AG09309 (cell line): ENCODE measurements at places on chromosomes 12 and 14.

GRCh38 chr14:61997161-61997560 lies 234.9 kb downstream of the SNAPC1 start:
- DNase-seq, result no peak

DNA sequence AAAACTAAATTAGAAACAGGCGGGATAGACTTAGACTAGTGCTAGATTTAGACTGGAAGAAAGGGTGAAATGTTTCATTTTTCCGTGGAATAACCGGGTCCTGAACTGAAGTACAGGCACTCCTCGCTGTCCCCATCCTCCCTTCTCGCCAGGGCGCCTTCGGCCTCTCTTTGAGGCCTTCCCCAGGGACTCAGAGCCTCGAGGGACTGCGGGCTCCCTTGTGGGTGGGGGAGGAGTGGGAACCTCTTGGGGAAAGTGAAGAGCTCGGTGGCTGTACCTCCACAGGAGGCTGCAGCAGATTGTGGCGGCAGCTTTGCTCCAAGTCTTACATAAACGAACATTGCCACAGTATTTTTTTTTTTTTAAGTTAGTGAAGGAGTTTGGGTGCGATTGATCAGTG lies 1988.8 kb upstream of the FLRT2 start:
- DNase-seq, result no peak

DNA sequence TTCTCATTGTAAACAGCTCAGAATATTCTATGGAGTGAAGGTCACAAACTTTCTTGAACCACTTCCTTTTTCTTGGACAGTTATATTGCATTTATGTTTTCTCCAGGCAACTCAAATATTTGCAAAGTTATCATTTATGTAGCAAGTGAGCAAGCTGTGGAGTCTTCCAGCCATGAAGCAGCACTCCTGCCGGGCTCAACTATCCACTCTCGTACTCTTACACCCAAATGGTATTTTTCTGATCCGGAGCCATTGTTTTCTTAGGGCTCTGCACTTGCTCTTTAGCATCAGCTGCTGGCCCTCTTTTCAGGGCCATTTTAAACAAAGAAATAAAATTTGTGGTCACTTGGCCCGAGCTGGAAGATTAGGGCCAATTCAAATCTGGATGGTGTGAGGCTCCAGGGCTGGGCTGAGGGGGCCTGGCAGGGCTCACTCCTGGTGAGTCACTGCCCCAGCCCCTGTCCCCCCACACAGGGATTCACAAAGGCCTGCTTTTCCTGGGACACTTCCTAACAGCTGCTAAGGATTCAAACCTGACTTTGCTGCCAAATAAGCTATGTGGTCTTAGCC lies 19.7 kb downstream of the SYNE3 start:
- no peak for DNase-seq

- DNase-seq, result no peak
Observed at GRCh38 chr14:93980456-93981201, 4.3 kb upstream of the ASB2 start.

DNA sequence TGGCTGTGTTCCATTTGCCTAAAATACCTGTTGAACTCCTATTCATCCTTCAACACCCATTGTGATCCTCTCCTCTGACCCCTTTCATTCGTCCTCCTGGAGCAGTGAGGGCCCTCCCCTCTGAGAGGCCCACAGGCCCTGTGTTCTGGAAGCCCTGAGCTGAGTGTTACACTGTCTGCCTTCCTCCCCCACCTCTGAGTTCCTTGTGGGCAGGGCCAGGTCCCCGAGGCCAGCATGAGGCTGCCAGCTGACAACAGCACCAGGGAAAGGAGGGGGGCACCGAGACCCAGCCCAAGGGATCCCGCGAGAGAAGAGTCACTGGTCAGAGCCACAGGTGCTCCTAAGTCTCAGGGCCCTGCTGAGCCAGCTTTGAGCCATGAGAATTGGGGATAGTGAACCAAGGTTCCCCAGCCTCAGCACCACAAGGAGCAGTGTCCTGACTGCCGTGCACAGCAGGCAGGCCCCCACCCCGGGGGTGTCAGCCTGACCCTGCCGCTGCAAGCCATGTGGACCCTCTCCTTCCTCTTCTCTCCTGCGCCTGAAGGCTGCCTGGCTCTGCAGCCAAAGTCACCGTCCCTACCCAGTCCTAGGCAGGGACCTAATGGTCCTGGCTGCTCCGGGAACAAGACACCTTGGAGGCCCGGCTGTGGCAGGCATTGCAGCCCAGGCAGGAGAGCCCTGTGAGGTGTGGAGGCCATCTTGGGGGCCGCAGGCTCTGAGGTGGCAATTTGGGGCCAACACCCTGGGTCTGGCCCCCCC lies 52.5 kb downstream of the BEGAIN start:
- DNase-seq, result no peak

DNA sequence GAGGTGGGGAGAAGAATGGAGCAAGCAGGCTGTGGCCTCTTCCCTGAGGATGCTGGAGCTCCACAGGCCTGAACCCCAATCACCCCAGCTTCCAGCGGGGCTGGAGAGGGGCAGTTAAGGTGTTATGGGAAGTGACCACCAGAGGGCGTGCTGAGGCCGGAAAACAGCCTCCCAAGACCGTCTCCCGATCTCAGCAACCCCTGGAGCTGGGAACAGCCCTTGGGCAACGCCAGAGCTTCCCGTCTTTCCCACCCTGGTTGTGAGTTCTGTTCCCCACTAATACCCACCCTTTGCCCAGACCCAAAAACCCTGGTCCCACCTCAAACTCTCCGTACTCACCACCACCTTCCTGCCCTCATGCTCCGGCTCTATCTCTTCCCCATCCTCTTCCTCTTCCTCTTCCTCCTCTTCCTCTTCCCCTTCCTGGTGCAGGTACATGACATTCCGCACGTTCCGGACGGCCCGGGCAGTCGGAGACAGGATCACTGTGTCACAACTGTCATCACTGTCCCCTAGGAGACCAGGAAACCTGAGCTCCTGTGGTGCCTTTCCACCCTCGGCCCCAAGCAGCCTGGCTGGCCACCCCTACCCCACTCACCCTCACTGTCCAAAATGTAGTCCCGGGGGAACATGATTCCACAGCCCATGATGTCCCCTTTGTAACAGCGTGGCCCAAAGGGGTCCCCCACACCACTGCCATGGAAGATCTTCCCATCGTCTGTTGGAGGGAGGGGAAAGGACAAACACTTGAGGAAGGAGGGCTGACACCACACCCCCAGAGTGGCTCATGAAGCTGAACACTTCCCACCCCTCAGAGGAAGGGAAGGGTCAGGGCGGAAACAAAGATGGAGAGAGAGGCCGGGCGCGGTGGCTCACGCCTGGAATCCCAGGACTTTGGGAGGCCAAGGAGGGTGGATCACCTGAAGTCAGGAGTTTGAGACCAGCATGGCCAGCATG lies 12.9 kb downstream of the SPRYD3 start:
- no peak for DNase-seq

- DNase-seq, result no peak
Observed at GRCh38 chr14:99265571-99265970, 6.4 kb downstream of the BCL11B start.

DNA sequence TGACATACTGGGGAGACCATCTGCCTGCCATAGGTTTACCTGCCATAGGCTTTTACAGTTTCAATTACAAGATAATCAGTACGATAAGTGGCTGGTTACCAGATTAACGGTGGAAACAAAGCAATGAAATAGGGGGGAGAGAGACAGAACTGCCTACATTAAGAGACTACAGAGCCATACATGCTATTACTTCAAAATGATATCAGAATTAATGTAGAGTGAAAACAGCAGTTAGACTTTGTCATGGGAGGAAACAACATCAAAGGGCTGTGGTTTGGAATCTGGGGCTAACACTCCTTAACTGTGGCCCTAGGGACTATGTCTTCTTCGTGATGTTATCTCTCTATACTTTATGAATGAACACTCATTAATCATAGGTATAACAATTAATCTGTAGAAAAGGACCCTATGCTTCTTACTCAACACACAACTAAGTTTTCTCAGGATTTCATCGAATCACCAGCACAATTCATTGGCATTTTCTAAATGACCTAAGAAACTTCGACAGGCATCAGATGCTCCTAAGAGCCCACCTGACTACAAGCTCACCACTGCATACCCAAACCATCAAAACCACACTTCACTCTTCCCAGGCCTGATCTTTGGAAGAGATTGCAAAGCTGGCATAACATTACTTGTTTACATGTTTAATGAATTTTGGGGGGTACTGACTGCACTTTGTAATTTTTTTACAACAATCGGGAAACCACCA lies 475.6 kb upstream of the SOX5 start:
- DNase-seq, result no peak

GRCh38 chr14:65791191-65791981 lies 378.9 kb downstream of the FUT8 start:
- no peak for DNase-seq

DNA sequence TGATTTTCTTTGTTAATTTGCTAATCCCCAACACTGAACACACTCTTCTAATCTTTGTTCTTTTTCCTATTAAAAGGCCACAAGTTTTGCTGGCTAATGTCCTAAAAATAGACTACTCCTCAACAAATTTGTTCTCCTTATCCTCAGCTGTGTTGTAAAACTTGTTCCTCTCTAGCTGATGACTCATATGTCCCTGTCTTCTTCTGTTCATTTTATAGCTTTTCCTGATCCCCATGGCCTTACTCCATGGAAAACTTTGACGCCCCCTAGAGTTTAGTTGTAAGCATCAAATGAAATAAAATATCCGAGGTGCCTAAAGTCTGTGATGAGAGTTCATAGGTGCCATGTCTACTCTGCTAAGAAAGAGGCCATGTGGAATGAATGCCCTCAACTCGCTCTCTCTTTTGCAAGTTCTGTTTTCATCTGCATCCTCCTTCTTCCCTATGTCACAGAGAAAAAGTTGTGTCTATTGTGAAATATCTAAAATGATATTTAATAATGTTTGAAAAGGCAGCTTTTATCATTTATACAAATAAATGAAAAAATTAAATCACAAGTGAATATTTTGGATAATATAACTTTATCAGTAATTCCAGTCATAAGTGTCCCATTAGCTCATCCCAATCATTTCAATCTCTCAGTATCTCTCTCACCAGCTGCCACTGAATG lies 237.9 kb downstream of the IPO8 start:
- DNase-seq, result peak; percentile 62

- DNase-seq, result no peak
Observed at GRCh38 chr14:98822917-98823316, 449.1 kb downstream of the BCL11B start.

GRCh38 chr14:67232621-67233020 lies 8.6 kb upstream of the PALS1 start:
- no peak for DNase-seq

GRCh38 chr12:101743242-101743641 lies 4.0 kb upstream of the SYCP3 start:
- no peak for DNase-seq
